ENCODE measurements at places on chromosomes 6 and 20.

DNA sequence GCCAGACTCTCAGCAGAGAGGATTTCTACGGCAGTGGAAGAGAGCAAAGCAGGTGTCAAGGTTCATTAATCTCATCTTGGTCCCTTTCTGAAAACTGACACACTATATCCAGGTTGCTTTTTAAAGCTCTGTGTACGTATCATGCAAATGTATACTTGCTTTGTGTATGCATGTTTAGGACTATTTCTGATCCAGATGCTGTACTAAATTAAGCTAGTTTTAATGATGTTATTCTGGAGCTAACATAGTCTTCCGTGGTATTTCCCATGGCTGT is 59.2 kb upstream of the SNX9 start:
- no peak for DNase-seq

DNA sequence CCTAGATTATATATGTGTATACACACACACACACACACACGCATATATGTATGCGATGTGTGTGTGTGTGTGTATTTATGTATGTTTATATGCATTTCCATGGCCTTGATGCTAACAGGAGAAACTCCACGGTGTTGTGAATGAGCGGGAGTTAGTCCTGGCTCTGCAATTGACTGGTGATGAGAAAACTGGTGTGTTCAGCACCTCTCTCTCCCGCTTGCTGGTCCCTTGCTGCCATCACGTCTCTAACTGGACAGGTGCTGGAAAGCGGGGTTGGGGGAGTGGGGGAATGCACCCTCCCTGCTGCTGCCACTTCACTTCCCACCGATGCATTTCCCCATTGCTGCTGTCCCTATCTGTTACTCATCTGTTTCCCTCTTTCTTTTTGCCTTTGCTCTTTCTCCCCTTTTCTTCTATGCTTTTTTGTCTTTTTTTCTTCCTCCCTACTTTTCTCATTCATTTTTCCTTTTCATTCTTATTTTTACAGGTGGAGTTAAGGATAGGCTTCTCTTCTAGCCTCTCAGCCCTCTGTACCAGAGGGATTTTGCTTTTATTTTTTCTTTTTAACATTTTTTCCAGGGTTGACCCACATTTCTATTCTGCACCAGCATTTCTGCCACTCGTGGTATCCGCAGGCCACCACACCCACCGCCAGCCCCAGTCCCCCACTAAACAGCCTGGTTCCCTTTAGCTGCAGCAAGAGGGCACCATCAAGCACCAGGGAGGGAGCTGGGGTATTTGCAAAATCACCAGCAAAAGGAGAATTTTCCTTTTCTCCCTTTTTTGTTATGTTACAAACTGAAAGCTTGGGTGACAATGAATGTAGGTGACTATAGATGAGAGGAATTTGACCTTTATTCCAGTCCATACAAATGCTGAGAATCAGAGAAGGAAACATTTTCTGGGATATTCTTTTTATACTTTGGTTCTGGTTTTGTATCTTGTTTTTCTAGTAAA is 115.6 kb downstream of the TCP11 start:
- no peak for DNase-seq

GRCh38 chr6:140957386-140957785 is 1175.3 kb upstream of the GJE1 start:
- DNase-seq, result no peak

GRCh38 chr6:106628658-106629102 is 618 bp downstream of the RTN4IP1 start:
- DNase-seq, result no peak

- no peak for DNase-seq
Measured at GRCh38 chr20:34834459-34834893, 9.0 kb upstream of the NCOA6 start.

GRCh38 chr20:43751167-43752050 is 24.6 kb upstream of the GTSF1L start:
- no peak for DNase-seq

DNA sequence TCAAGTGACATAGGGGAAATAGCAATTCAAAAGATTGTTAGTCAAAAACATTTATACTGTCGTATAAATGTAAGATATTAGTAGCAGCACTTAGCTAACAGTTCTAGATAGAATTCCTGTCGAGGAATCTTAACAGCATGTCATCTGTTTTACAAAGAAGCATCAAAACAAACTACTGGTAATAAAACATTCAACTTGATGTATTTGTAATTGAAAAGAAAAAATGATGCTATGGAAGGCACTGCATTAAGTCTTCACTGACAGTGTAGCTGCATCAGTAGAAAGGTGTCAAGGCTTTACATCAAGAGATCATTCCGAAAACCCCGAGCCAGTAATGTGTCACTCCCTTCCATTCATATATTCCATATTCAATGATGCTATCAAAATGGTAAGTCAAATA is 223.5 kb downstream of the TBC1D32 start:
- DNase-seq, result no peak

DNA sequence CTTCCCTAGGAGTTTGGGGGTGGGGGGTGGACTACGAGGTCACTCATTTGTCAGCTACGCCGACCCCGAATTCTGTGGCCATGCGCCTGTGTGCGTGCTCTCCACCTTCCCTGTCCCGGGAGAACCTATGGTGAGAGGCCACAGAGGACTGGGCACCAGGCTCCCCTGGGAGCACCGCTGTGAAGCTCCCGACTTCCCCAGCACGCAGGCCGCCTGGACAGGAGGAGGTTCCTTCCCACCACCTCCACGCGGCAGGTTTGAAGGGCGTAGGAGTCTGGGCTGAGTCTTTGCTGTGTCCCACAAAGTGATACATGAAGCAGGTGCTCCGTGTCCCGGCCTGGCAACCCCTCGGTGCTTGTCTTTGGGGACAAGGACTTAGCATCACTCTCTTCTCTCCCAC is 107.2 kb downstream of the CDH4 start:
- DNase-seq, result no peak

DNA sequence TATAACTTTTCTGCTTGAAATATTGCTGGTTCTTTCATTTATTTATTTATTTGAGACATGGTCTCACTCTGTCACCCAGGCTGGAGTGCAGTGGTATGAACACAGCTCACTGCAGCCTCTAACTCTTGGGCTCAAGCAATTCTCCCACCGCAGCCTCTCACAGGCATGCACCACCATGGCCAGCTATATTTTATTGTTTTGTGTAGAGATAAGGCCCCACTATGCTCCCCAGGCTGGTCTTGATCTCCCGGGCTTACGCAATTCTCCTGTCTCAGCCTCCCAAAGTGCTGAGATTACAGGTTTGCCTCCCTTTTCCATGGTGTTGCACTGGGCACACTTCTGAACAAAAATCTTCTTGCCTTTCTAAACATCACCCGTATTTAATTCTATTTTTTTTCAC is 39.1 kb upstream of the RNGTT start:
- no peak for DNase-seq

DNA sequence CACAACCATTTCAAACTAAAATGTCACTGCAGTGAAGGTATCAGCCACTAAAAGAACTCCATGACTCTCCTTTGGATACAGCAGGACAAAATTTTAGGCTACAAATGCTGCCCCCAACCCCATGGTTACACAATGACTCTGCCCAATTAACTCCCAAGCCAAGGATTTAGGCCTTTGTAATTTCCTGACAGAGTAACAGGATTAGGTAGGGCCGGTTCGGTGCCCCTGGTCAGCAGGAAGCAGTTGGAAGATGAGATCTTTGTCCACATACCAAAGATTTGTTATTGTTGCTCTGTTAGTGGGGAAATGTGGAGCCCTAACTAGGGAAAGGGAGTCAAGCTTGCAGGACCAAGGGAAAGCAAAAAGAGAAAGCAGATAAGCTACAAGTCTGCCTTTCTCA is 26.7 kb upstream of the RIPK1 start:
- DNase-seq, result no peak
